Renal cortical epithelial cell (primary cell): ENCODE measurements at places on chromosomes 11 and 22.

DNA sequence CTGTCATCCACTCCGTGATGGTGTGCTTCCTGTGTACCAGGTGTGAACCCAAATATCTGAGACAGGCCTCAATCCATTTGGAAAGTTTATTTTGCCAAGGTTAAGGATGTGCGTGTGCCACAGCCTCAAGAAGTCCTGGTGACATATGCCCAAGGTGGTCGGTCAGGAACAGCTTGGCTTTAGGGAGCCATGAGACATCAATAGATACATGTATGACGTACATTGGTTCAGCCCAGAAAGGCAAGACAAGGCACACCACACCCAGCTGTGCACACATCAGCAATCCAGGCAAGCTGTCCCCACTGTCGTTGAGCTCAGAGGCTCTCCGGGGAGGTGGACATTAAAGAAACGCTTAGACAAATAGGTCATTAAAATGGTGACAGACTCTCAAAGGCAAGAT lies 56.8 kb upstream of the SHANK2 start:
- no peak for DNase-seq

DNA sequence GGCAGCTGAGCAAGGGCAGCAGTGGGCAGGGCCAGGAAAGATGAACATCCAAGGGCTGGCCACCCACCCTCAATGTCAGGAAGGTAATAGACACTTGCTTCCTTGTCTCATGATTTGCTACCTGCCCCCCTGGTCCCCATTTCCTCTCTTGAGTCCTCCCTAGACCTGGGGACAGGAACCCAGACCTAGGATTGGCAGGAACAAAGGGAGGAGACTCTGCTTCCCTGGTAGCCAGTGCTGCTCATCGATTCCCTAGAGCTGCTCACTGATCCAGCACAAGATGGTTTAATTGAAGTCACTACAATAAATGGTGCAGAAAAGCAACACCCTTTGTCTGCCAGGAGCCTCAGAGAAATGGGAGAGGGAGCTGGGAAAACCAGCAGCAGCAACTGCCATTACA lies 67.8 kb upstream of the CHST1 start:
- DNase-seq: no peak

DNA sequence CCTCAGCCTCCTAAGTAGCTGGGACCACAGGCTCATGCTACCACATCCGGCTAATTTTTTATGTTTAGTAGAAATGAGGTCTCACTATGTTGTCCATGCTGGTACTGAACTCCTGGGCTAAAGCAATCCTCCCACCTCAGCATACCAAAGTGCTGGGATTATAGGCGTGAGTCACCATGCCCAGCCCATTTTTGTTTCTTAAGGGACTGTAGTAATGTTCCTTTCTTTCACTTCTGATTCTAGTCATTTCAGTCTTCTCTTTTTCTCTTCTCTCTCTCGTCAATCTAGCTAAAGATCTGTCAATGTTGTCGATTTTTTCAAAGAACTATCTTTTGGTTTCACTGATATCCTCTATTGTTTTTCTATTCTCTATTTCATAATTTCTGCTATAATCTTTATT lies 111.0 kb upstream of the APOA1 start:
- DNase-seq: no peak

GRCh38 chr11:3345736-3346135 lies 33.2 kb downstream of the ZNF195 start:
- no peak for DNase-seq

DNA sequence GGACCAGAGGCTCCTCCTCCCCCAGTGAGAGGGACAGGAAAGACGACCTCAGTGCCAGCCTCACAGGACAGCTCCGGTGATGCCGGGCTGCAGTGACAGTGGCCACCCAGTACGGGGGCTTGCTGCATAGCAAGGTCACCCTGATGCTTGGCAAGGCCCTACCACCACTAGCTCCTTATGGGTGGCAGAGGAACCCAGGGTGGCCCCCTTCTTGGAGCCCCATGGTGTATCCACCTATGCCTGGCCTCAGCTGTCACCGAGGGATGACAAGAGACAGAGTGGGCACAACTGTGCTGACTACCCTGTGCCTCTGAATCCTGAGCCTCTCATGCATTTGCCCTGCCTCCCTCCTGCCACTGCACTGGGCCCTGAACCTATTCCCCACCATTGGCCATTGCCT lies 809.2 kb downstream of the TBC1D22A start:
- DNase-seq: no peak
